HFFc6 (cell line): ENCODE measurements at places on chromosomes 2 and 18. TPM values are rescaled to one million over a fixed set of nuclear protein-coding genes. Genes with fewer than 3 reads are reported as not detected.
A peak's percentile ranks its signal among the peaks of the same experiment; 100 is the strongest.

The ERBB4 gene
- total RNA-seq = not detected in 3 replicates

The NT5DC4 gene
- not detected in 3 replicates for total RNA-seq

The LYG2 gene
- not detected in 3 replicates for total RNA-seq

The NEDD4L gene
- total RNA-seq = 17.0 to 29.7 TPM (median 29.2 TPM) in 3 replicates

The ABCA12 gene
- 0.05 to 0.38 TPM in 2 of 3 replicates, not detected in the other for total RNA-seq

The FAM124B gene
- not detected in 3 replicates for total RNA-seq

The AQP4 gene
- total RNA-seq = not detected in 3 replicates

The REG3A gene
- not detected in 3 replicates for total RNA-seq

The KLHL41 gene
- 0.16 and 0.20 TPM in 2 replicates for total RNA-seq

The TMEM169 gene
- 0.17 TPM in 1 of 3 replicates, not detected in the others for total RNA-seq

The SULT1C4 gene
- not detected in 3 replicates for total RNA-seq

The COL4A3 gene
- not detected in 3 replicates for total RNA-seq

- H3K27ac ChIP-seq = no peak overlapping the region; the same call in 1 of the 2 replicates
- H3K27me3 ChIP-seq = peaks cover 12% of the 10 kb centered on the region; the same call in 1 of the 2 replicates
- no peak for DNase-seq
- peaks cover 17% of the 10 kb centered on the region; the same call in 1 of the 2 replicates for H3K4me1 ChIP-seq
- H3K36me3 ChIP-seq = no peaks in the 10 kb centered on the region
Observed at GRCh38 chr18:13381331-13381730, 162.8 kb downstream of the LDLRAD4 start.

- H3K4me1 ChIP-seq = no peaks in the 10 kb centered on the region
- no peaks in the 10 kb centered on the region for H3K36me3 ChIP-seq
- DNase-seq = no peak
- no peak within 1 kb of the TSS for H3K4me3 ChIP-seq
Observed at GRCh38 chr2:168801961-168802858, at the start of gene NOSTRIN. Gene NOSTRIN, plus strand, starts transcription at chr2:168802637. Its CDS starts 10 bp downstream, at chr2:168802647.

DNA sequence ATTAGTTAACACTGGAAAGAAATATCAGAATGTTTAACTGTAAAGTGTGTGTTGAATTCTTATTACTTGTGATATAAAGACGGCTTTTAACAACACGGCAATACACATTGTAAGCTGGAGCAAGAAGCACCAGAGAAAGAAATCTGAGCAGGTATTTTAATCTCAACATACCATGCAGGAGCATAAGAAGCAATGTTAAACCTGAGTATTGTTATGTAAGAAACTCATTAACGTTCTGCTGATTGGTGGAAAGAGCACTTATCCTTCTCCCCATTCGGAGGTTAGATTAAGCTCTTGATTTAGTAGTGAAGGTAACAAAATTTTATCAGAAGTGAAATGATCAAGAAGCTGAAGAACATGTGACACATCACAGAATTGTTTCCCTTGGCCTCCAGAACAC, 107.4 kb downstream of the EPC2 start:
- no peaks in the 10 kb centered on the region; the same call in 1 of the 2 replicates for H3K27me3 ChIP-seq
- DNase-seq = no peak
- no peak overlapping the region for H3K4me3 ChIP-seq
- no peak overlapping the region for H3K27ac ChIP-seq

- H3K4me3 ChIP-seq = no peak overlapping the region
- no peak for DNase-seq
- no peaks in the 10 kb centered on the region for H3K36me3 ChIP-seq
- H3K27me3 ChIP-seq = no peaks in the 10 kb centered on the region
- H3K27ac ChIP-seq = no peak overlapping the region
Observed at GRCh38 chr2:126495189-126495588, 160.8 kb upstream of the GYPC start.

GRCh38 chr2:158671360-158672245, 123.5 kb upstream of the DAPL1 start:
- H3K36me3 ChIP-seq = peaks cover 32% of the 10 kb centered on the region
- H3K4me3 ChIP-seq = no peak overlapping the region
- no peak for DNase-seq
- H3K27me3 ChIP-seq = peaks cover 1% of the 10 kb centered on the region; the same call in 1 of the 2 replicates
- H3K4me1 ChIP-seq = no peaks in the 10 kb centered on the region

GRCh38 chr2:41922177-41922576, 125.6 kb upstream of the PKDCC start:
- H3K4me3 ChIP-seq = no peak overlapping the region
- H3K4me1 ChIP-seq = no peaks in the 10 kb centered on the region
- peaks cover 13% of the 10 kb centered on the region for H3K27me3 ChIP-seq
- no peaks in the 10 kb centered on the region for H3K36me3 ChIP-seq
- no peak overlapping the region for H3K27ac ChIP-seq

DNA sequence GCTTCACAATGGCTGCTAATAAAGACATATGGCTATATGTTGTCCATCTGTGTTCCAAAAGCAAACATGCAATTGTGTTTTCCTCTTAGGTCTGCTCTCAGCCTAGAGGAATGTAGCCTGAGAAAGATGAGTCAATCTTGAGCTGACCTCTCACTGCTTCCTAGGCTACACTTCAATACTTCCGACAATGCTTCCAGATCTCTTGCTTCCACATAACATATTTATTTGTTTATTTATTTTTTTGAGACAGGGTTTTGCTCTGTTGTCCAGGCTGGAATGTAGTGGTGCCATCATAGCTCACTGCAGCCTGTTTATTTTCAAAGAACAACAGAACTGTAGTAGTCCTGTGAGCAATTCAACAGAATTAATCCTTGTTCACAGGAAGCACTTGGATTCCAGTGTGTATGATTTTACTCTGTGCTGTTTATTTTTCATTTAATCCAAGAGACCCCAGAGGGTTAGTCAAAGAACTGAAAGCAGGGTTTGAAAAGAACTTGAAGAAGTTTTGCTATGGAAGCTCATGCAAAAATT, 437.9 kb downstream of the TXNL1 start:
- peaks cover 59% of the 10 kb centered on the region for H3K4me1 ChIP-seq
- H3K27ac ChIP-seq = peak overlapping the region; percentile 84
- no peaks in the 10 kb centered on the region for H3K27me3 ChIP-seq
- peak; percentile 68 for DNase-seq
- H3K36me3 ChIP-seq = peaks cover 19% of the 10 kb centered on the region
- peak overlapping the region; percentile 41; the same call in 1 of the 2 replicates for H3K4me3 ChIP-seq

- DNase-seq = no peak
- H3K4me3 ChIP-seq = no peak overlapping the region
- no peaks in the 10 kb centered on the region for H3K27me3 ChIP-seq
- no peak overlapping the region for H3K27ac ChIP-seq
Observed at GRCh38 chr2:80168037-80168436, 136.5 kb downstream of the LRRTM1 start.

DNA sequence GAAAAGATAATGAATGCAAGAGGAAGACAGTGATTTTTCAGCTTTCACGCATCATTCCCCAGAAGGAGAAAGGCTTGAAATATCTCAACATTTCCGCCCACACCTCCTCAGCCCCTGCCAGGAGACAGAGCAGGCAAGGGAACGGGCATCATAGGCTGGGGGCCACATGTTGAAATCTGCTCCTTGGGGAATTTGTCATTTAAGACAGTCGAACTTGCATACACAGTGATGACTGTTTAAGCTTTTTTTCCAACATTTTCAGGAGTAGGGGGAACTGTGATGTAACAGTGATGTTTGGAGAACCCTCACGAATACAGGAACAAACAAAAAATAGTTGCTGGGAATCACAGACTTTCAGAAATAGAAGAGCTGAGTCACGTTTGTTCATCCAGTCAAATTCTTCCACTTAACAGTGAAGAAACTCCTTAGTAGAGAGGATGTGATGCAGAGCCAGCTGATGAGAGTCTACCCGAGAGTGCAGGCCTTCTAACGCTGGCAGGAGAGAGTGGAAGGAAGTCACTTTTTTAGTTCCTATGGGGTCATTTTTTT, 266.8 kb downstream of the ALPK2 start:
- no peaks in the 10 kb centered on the region for H3K36me3 ChIP-seq
- peaks cover 73% of the 10 kb centered on the region for H3K4me1 ChIP-seq
- H3K27ac ChIP-seq = peak overlapping the region; percentile 99
- DNase-seq = peak; percentile 97

- H3K36me3 ChIP-seq = no peaks in the 10 kb centered on the region
- peaks cover 63% of the 10 kb centered on the region for H3K4me1 ChIP-seq
- no peak for DNase-seq
- H3K27ac ChIP-seq = no peak overlapping the region
- H3K4me3 ChIP-seq = no peak overlapping the region
Observed at GRCh38 chr18:36457683-36458082, 160.2 kb downstream of the FHOD3 start.

GRCh38 chr2:45533771-45534170, 77.3 kb downstream of the SRBD1 start:
- H3K36me3 ChIP-seq = peaks cover 5% of the 10 kb centered on the region; the same call in 1 of the 2 replicates
- H3K27me3 ChIP-seq = no peaks in the 10 kb centered on the region; the same call in 1 of the 2 replicates
- no peak overlapping the region for H3K27ac ChIP-seq
- no peaks in the 10 kb centered on the region for H3K4me1 ChIP-seq
- no peak for DNase-seq
- no peak overlapping the region for H3K4me3 ChIP-seq

GRCh38 chr18:53025247-53025646, 685.2 kb downstream of the DCC start:
- no peak overlapping the region for H3K27ac ChIP-seq
- no peaks in the 10 kb centered on the region for H3K27me3 ChIP-seq

DNA sequence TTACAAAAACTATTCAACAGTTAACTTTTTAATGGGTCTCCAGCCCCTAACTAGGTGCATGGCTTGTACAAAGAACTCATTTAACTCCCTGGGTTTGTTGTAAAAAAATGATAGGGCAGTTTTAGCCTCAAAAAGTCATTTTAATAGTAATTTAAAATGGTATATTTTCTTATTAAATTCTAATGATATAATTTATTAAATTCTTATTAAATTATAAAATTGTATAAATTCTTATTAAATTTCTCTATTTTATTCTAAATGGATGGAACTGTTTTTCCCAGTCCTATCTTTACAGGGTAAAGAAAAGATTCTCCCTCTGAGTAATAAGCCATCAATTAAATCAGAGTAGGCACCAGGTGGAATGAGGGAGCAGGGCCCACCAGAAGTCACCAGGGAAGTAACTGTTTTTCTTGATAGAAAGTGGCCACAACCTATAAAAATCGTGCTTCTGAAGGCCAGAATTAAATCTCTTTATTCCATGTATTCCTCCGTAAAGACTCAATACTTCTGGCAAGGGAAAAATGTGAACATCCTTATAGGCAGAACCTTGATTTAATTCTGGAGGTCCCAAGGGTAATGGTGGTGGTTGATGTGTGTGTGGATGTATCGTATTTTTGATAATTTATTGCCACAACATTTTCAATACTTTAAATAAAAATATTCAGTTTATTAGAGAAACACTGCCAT, 814 bp downstream of the FKBP7 start:
- peaks cover 10% of the 10 kb centered on the region for H3K36me3 ChIP-seq
- no peak for DNase-seq

- DNase-seq = peak; percentile 71
- no peaks in the 10 kb centered on the region for H3K27me3 ChIP-seq
- H3K27ac ChIP-seq = 0 out of 2 replicates have a peak overlapping the region, but pooled peaks have one; percentile 25
- H3K36me3 ChIP-seq = no peaks in the 10 kb centered on the region
Observed at GRCh38 chr2:159290289-159290907, 3.9 kb upstream of the WDSUB1 start.

DNA sequence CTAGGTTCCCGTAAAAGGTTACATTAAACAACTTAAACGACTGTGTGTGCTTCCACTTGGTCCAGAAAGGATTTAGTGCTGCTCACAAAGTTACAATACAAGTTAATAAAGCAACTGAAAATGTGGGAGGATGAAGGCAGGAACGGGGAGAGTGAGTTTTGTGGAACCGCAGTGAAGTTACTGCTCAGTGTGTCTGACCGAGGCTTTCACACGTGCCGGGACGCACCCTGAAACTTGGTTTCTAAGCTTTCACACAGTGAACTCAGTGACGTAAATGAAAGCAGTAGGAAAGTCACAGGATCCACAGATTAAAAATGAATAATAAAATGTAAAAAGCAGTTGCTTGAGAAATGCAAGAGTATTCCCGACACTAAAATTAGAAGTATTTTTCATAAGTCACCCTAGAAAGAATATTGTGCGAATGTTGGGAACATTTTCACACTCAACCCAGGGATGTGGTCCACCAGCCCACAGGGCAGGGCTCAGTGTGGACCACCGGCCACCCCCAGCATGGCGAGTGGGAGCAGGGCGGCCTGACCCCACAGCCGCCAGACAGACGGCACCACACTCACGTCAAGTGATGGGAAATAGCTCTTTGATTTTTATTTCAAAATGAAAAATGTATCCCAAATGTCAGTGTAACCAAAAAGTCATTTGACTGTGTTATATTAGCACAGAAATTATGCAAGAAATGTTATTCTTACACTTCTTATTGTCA, 32.6 kb upstream of the CHMP1B start:
- H3K27me3 ChIP-seq = peaks cover 24% of the 10 kb centered on the region
- no peak overlapping the region for H3K27ac ChIP-seq
- no peaks in the 10 kb centered on the region for H3K4me1 ChIP-seq
- H3K4me3 ChIP-seq = no peak overlapping the region

DNA sequence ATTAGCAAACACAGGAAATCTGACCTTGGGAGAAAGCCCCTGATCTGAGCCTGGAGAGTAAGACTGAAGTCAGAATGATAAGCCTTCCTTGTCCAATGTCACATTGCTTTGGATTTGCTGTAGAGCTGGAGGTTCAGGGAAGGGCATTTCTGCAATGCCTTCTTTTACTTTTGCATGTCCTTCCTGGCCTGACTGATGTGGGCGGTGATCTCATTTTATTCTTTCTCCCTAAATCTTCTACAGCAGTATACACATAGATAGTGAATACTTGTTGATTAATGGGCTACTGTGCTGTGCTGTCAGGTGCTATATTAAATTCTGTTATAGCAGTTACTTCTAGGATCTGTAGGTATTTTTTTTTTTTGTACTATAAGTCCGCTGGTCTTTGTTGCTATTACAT, 62.6 kb downstream of the PLCL1 start:
- H3K27ac ChIP-seq = no peak overlapping the region
- DNase-seq = no peak
- no peaks in the 10 kb centered on the region for H3K36me3 ChIP-seq

DNA sequence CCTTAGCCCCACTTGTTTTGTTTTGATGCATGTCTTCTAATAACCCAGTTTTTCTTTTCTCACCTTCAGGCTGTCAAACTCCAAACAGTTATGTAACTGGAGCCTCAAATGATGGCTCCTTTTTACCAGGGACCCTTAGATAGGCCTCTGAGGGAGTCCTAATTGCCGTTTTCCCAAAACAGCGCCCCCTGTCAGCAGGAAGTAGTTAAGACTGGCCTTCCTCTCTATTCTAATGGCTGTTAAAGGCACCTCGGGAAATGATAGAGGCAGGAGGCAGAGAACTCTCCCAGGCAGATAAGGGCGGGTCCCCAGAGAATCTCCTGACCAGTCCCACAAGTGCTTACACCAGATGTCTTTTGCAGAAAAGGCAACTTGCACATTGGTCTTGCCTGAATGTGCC, 123.2 kb downstream of the KCNS3 start:
- no peak for DNase-seq
- H3K36me3 ChIP-seq = no peaks in the 10 kb centered on the region
- H3K4me1 ChIP-seq = no peaks in the 10 kb centered on the region
- H3K27me3 ChIP-seq = no peaks in the 10 kb centered on the region
- no peak overlapping the region for H3K27ac ChIP-seq

GRCh38 chr2:202831242-202832220, 40.0 kb downstream of the ICA1L start:
- no peaks in the 10 kb centered on the region; the same call in none of the 2 replicates for H3K27me3 ChIP-seq
- no peaks in the 10 kb centered on the region for H3K36me3 ChIP-seq
- no peak overlapping the region for H3K27ac ChIP-seq
- H3K4me3 ChIP-seq = no peak overlapping the region; the same call in 1 of the 2 replicates
- H3K4me1 ChIP-seq = peaks cover 10% of the 10 kb centered on the region

GRCh38 chr18:44748582-44748981, 67.9 kb downstream of the SETBP1 start:
- H3K4me3 ChIP-seq = no peak overlapping the region
- H3K27ac ChIP-seq = no peak overlapping the region
- H3K4me1 ChIP-seq = no peaks in the 10 kb centered on the region
- H3K36me3 ChIP-seq = no peaks in the 10 kb centered on the region
- peaks cover 3% of the 10 kb centered on the region; the same call in 1 of the 2 replicates for H3K27me3 ChIP-seq

- H3K4me3 ChIP-seq = no peak overlapping the region
- DNase-seq = no peak
- no peaks in the 10 kb centered on the region for H3K36me3 ChIP-seq
Observed at GRCh38 chr2:190506666-190507065, 27.9 kb downstream of the NEMP2 start.
